ENCODE measurements at places on chromosomes 3 and 15.

DNA sequence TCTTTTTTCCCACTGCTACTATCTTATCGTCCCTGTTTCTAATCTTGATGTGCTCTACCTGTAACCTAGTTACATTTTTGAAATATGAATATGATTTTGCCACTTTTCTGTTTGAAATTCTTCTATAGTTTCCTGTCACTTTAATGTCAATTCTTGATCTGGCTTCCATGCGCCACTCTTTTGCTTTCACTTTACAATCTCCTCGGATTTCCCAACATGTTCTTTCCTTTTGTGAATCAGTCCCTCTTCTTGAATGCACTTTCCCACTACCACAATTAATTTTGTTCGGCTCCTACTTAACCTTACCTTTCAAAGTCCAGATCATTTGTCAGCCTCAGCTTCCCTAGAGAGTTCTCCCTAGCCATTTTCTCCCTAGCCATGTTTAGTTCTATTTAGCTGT, 8.3 kb downstream of the TIMMDC1 start:
- no peak for DNase-seq

DNA sequence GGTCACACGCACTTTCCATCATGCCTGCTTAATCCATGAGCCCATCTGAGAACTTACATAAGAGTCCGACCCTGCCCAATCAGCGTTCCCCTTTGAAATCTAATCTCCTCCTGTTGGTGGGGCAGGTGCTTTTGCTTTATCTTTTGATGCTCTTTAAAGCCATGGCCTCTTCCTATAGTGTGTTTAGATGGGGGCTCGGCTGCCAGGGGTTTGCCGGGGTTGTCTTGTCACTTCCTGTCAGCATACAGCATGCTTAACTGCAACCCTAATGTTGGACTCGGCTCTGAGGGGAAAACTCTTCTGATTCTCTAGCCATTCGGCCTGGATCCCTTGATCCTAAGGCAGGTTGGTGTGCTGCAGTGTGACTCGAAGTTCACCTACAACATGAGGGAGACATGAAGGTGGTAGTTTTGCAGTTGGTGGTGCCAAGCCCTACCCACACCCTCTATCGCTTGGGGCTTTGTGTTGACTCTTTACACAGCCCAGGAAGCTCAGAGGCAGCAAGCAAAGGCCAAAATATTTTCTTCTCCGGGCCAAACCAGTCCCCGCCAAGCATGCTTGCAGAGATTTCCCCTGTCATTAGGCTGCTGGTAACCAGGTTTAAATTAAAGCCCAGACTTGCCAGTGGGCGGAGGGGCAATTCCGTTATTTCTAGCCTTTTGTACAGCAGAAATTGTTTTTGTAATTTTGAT, 218.7 kb downstream of the FEZF2 start:
- no peak for DNase-seq

DNA sequence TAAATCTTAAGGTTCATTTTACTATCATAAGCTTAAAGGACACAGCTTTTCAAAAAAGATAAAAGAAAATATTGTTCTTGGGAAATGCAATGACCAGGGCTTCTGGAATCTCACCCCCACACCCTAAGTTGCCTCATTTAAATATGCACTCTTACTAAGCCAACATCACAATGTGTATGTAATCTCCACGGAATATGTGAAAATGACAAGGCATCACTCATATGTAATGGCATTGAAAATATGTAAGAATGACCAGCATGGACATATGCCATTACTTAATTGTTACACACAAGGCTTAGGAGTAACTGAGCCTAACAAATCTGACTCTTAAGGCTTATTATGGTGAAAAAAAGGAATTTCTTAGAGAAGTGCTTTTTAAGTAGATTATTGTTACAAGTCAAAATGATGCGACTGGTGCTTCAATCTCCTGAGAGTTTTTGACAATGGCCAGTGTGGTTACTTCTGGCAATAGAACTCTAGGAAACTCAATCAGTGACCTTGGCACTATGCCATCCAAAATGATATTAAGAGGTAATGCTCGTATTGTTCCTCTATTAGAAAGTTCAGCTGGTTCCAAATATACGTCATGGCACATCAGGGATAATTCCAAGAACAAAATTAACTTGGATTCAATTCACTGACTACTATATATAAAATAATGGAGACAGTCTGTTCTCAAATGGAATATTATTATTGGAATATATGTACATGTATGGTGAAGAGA, 290.0 kb upstream of the PLSCR5 start:
- no peak for DNase-seq

DNA sequence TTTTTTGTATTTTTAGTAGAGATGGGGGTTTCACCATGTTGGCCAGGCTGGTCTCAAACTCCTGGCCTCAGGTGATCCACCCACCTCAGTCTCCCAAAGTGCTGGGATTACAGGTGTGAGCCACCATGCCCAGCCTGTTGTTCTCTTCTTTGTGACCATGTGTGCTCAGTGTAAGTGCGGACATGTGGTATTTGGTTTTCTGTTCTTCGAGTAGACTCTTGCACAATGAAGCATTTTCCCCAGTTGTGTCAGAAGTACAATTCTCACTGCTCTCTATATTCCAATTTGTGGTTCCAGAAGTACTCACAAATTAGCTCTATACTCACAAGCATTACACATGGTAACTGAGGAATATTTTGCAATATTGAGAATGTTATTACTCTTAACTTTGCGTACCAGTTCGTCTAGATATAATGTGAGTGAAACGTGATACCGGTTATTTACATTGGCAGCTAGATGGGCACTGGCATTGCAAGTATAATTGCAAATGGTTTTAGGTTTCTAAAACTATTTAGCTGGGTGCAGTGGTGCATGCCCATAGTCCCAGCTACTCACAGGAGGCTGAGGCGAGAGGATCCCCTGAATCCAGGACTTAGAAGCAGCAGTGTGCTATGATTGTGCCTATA, 34.2 kb upstream of the MTMR14 start:
- no peak for DNase-seq

DNA sequence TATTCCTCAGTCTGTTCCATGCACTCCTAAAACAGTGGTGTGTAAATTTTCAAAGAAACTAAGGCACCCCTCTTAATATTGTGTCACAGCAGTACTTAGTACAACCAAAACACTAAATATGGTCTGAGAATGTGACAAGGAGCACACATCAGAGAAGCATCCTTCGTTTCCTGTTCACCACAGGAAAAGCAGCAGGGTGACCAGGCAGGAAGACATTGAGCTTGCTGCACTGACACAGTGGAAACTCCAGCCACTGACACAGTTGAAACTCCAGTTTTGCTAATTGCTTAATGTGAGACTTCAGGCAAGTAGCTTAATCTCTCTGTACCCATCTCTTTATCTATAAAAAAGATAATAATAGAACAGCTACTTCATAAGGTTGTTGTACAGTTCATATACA, 353.0 kb upstream of the RORA start:
- DNase-seq = no peak

GRCh38 chr15:77607894-77608261, 24.8 kb downstream of the LINGO1 start:
- peak; percentile 21 for DNase-seq

DNA sequence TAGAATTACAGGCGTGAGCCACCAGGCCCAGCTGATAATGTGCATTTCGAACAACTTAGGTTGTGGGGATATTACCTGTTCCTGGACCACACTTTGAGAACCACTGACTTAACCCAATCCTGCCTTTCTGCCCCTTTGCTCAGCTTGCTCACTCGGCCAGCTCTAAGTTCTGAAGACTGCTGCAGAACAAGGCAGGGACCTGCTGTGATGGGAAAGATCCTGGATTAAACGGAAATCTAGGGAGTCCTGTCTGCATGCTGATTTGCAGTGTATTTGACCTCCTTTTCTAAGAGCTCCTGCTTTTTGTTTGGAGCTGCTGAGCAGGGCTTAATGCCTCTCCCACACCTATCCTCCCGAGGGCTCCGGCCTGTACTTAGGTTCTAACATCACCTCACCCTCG, 2.9 kb downstream of the LTK start:
- DNase-seq = no peak
